Retinal pigment epithelial cell (primary cell): ENCODE measurements at places on chromosomes 5 and 9.

GRCh38 chr5:128722551-128722950 is 184.5 kb upstream of the FBN2 start:
- DNase-seq = no peak

DNA sequence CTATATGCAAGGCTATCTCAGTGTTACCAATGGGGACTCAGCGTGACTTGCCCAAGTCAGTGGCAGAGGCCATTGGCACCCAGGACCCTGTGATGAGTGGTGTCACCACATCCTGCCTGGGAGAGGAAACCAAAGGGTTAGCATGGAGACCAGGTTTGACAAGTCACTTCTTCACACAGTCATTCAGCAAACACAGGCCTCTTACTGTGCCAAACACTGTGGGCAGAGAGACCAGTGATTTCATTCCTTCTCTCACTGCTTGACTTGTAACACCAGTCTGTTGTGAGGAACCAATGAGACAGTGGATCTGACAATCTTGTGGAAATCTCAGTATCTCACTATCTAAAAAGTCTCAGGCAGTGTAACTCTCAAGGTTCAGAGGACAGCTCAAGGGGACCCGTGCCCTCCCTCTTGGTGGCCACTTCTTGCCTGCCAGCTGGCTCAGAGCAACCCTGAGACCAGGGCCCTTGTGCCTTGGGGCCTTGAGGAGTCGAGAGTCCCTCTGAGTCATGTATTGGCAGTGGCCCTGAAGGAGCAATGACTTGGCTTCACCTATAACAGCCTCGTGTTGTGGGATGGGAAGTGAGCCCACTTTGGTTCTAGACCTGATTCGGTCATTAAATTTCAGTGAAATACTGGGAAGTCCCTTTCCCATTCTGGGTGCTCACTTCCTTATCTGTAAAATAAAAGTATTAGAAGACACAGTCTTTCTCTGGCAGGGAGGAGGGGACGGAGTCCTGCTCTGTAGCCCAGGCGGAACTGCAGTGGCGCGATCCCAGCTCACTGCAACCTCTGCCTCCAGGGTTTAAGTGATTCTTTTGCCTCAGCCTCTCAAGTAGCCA is 1.6 kb downstream of the FABP6 start:
- DNase-seq = no peak

DNA sequence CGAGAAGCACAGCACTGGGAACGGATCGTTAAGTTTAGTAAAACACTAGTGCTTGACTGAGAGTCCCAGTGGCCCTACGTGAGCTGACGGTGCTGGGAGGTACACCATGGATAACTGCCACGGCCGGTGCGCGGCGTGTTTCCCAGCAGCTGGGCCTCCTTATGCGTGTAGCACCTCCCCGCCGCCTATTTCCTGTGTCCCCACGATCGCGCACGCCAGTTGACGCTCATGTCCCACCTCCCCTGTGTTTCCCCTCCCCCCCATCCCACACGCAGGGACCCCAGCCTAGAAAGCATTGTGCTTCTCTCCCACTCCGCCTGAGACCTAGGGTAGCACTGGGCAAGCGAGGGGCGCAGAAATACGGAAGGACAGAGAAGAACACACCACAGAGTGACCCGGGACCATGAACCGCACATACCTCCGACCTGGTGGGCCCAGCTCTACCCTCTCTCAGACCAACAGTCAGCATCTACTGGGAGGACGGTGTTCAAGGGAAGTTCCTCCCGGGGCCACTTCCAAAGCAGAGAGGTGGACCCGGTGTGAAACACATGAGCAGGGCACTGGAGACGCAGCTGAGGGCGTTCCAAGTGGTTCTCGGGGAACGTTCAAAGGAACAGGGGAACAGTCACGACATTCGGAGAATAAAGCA is 45.6 kb downstream of the DBH start:
- no peak for DNase-seq

- no peak for DNase-seq
Observed at GRCh38 chr9:130443840-130444492, 795 bp upstream of the ASS1 start.

DNA sequence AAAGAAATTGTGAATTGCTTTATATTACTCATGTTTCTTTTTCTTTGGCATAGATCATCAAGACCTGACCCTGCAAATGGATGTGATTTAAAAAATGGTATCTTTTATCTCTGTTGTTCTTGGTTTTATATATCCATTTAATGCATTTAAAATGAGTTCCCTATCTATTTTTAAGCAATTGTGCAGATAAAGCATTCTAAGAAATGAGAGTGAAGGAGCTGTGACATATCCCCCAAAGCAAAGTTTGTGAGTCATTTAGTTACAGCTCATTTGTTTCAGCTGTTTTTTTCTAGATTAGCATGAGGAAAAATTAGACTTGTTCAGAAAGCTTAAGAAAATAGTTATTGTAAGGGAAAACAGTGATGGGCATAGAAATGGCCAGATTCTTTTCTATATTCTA is 7.6 kb upstream of the ELOVL7 start:
- DNase-seq = no peak

DNA sequence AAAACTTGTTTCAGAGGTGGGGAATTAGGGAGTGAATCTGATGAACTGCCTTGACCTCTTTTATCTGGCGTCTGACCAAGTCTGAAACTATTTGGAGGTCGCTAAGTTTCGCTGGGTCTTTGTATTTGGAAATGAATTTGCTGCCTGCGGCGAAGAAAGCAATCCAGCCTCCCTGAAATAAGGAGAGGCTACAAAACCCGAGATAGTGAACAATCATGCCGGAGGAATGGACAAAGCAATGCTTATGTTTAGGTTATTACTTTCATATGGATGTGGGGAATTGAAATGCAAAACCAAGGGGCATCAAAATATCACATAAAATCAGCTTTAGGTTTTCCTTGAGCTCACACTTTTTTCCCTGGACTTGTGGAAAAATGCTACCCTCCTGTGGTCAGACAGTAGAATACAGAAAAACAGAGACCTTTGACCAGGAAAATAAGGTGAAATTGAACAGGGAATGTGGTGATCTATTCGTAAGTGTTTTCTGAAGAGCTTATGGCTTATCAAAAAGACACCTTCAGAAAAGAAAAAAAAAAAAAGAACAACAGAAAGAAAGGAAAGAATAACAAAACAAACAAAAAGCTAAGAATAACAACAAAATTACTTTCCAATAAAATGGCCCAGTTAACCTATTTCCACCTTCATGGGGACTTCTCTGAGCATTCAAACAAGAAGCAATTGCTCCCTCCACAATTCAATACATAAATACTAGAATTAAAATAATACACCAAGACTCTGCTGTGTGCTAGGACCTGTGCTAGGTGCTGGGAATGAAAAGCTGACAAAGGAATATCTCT is 68.6 kb upstream of the DPYSL3 start:
- no peak for DNase-seq

GRCh38 chr5:170865622-170866021 is 3.8 kb downstream of the RANBP17 start:
- DNase-seq = no peak
